Omental fat pad (tissue), 4 donors: ENCODE measurements at places on chromosomes 12 and 14. TPM values are rescaled to one million over a fixed set of nuclear protein-coding genes. Genes with fewer than 3 reads are reported as not detected.

Gene NFE2
- 0.72 TPM for total RNA-seq

Gene NAV3
- 24.3 TPM for total RNA-seq

Gene DNAI7
- total RNA-seq, result 0.47 TPM

GRCh38 chr12:79344855-79345847 lies 345.6 kb downstream of the PAWR start:
- no peak for DNase-seq

DNA sequence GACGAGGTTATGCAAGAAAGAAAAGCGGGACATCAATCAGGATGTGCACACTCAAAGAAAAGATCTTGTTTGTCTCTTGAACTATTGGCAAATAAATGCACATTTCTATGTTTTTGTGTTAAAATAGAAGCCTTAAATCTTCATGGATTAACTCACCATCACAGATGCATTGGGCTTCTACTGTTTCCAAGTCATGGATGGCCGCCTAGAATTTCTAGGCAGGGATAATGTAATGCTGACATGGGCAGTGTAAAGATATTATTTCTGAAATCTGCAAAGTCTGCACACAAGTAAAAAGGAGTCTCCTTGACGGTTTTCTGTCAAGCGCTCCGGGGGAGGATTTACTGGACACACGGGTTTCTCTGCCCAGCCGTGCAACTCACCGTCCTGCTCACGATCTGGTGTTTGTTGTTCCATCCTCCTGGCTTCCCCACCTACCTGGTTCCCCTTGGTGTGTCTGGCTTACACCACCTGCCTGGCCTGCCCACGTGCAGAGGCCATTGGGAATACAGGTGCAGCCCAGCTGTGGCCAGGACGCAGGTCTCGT lies 103.3 kb upstream of the FZD10 start:
- no peak for DNase-seq

GRCh38 chr14:93496856-93497741 lies 66.4 kb downstream of the UNC79 start:
- no peak for DNase-seq

DNA sequence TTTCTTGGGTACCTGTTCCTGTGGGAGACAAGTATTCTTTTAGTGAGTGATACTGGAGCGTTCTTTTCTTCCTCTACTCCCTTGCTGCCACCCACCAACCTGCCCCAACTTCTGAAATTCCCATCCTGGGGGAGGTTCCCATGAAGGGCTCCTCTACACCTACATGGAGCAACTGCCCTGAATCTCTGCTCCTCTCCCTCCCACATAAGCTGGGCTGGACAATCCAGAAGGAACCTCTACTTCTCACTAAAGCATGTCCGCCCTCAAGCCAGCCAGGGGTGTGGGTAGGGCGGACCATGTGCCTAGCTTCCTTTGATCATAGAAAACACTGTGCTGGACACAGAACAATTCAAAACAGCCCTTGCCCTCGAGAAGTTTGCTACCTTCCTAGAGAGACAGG lies 25.9 kb upstream of the ESRRB start:
- no peak for DNase-seq

- no peak for DNase-seq
These were observed 232.9 kb downstream of the CHST11 start for GRCh38 chr12:104689635-104690034.

DNA sequence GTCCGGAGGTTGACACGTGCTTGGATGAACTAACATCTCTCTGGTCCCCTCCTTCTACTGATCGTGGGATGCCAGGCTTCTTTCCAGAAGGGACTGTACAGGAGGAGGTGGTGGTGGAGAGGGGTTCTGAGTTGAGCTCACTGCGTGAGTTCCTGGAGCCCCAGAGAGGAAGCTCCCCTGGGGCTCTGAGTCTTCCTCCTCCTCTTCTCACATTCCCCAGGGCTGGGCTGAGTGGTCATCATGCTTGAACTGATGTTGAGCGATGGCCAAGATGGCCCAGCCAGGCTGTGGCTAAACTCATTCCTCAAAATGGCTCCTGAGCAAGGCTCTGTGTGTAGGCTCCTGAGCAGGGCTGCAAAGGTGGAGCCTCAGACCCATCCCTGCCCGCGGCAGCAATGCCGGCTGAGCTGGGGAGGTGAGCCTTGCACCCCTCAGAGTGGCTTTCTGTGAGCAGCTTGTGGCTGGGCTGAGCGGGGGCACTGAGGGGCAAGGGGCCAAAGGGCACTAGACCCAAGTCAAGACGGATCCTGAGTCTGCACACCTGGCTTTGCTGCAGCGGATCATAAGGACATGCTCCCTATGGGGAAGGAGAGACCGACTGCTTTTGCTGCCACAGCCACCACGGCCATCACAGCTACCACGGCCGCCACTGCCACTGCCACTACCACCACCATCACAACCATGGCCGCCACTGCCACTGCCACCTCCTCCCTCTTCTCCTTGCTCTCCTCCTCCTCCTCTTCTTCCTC lies 35.4 kb downstream of the MEG3 start:
- no peak for DNase-seq
